ENCODE measurements at places on chromosomes 7 and 10. TPM values are rescaled to one million over a fixed set of nuclear protein-coding genes. Genes with fewer than 3 reads are reported as not detected.

WDFY4 gene
- total RNA-seq, result not detected

NDUFB8 gene
- total RNA-seq, result 399 TPM

GRCh38 chr10:50315424-50315823, 64.1 kb upstream of the ASAH2 start:
- DNase-seq, result no peak

- DNase-seq, result no peak
Observed at GRCh38 chr7:25116621-25117020, 8.4 kb downstream of the CYCS start.

ZNF479 gene
- not detected for total RNA-seq

Measured in PC-3 (cell line).